ENCODE measurements at places on chromosomes 12 and 14.

DNA sequence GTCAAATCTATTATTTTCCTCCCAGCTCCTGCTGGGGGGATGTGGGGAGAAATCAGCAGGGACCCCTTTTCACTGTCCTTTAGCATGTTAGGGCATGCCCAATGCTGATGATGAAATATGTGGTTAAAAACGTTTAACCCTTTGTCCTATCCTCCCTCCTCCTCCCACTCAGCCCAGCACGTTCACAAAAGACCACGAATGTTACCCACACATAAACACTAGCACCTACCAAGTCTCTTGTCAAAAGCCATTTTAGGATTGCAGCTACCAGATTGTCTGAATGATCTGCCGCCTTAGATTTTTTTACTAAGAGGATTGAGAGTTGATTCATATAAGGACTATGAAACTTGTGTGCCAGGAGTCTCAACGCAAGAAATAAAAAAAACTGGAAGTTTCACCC is 70.4 kb downstream of the TBK1 start:
- DNase-seq: no peak

GRCh38 chr12:11767029-11767724 is 117.7 kb downstream of the ETV6 start:
- DNase-seq: no peak

DNA sequence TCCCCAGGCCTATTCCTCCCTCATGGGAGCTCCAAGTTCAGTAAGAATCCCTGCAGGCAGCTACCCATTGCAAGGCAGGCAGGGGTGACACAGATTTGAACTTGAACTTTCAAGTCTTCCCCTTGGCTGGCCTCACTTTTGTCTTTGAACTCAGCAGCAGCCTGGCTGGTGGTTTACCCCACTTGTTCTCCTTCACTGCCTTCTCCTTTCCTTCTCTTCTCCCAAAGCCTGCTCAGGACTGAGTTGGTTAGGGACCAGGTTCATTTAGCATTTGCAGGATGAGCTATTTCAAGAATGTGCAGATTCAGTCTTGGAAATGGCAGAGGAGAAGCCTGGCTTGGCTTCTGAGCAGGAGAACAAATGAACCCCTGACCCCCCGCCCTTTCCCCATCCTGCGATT is 67.7 kb upstream of the TBX3 start:
- no peak for DNase-seq

DNA sequence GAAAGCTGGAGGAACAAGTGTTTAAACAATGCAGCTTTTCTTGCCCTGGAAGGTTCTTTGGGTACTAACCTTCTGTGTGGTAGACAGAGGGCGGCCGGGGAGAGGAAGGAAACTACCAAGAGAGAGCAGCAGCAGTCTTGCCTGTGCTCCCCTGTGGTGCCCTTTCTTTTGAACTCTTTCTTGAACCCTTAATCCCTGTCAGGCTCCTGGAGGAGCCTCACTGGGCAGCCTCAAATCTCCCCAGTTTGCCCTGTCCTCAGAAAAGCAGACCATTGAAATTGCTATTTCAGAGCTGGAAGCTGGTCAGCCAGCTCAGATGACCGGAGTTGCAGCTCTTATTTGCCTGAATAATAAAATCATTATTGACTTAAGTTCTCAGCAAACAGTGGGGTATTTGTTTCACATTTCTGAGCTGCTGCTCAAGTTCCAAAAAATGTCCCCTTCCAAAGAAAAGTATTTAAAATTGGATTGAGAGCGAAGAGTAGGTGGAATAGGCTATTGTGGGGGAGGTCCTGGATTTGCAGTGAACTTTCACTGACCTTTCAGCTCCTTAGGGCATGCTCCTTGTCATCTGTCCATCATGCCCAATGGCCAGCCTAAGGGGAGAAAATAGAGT is 42.1 kb upstream of the RNASE3 start:
- no peak for DNase-seq

- DNase-seq: no peak
These were observed 90.2 kb upstream of the PLEKHG7 start for GRCh38 chr12:92612611-92613010.

DNA sequence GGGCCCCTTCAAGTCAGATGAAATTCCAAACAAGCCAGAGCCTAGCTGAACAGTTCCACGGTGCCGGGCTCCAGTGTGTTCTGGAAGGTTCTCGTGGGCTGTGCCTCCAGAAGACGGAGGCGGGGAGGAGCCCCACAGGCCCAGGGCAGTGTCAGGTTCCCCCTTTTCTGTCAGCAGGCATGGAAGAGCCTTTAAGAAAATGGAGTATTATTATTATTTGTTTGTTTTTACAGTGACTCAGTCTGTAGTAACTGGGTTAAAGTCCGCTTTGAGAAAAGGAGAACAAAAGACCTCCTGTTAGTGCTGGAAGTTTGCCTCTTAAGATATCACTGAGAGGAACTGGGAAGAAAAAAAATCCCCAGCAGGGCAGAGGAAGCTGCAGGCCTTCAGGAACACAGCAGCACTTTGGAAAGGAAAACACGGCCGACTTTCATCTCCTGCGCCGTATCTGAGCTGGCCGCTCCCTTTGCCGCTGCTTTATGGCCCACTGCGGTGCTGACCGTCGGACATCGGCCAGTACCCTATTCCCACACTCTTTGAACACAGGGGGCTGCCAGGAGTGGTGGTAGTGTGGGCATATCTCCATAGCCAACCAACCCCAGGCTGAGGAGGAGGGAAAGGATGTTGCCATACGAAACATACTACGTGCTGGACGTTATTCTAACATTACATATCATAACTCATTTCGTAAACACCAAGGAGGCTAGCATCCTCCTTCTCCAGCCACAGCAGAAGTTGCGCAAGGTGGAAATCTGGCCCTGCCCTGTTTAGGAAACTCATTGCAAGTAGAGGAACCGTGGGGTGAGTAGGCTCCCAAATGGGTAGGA is 194.0 kb downstream of the ZFP36L1 start:
- no peak for DNase-seq

DNA sequence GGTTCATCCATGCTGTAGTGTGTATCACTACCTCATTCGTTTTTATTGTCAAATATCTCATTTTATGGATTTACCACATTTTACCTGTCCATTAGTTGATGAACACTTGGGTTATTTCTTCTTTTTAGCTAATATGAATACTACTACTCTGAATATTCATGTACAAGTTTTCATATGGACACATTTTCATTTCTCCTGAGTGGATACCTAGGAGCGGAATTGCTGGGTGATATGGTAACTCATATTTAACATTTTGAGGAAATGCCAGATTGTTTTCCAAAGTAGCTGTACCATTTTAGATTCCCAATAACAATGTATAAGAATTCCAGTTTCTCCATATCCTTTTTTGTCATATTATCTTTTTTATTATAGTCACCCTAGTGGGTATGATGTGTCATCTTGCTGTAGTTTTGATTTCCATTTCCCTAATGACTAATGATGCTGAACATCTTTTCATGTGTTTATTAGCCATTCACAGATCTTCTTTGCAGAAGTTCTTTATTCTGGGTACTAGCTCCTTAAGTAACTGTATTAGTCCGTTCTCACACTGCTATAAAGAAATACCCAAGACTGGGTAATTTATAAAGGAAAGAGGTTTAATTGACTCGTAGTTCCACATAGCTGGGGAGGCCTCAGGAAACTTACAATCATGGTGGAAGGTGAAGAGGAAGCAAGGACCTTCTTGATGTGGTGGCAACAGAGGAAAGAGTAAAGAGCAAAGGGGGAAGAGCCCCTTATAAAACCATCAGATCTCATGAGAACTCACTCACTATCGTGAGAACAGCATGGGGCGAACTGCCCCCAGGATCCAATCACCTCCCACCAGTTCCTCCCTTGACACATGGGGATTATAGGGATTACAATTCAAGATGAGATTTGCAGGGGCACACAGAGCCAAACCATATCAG is 11.9 kb downstream of the NRDE2 start:
- no peak for DNase-seq

DNA sequence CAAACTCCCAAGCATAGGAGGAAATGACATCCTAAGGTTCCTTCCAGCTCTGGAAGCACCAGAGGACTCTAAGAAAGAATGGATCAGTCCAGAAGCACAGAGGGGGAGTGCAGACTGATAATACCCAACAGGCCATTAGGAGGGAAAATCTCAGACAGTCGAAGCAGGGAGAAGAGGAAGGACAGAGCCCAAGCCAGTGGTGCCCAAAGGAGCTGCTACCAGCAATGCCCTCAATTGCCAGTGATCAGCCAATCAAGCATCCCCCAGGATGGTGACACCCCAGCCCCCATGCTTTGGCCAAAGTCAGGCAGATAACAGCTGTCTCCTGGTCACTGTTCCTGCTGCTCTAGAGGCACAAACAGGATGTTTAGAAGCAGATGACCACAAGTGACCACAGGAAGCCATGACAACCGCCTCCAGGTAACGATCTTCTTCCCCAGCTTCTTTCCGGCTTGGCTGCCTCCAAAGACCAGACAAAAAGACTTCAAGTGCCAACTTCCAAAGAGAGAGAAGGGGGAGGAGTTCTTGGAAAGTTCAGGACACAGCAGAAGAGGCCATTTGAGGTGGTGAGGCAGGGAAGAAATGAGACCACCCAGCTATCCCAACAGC is 16.2 kb downstream of the PXN start:
- no peak for DNase-seq
